Tibial nerve (tissue), 4 donors: ENCODE measurements at places on chromosomes 11 and 22. TPM values are rescaled to one million over a fixed set of nuclear protein-coding genes. Genes with fewer than 3 reads are reported as not detected.

RBFOX2 gene
- total RNA-seq, result 75.3 TPM

DNA sequence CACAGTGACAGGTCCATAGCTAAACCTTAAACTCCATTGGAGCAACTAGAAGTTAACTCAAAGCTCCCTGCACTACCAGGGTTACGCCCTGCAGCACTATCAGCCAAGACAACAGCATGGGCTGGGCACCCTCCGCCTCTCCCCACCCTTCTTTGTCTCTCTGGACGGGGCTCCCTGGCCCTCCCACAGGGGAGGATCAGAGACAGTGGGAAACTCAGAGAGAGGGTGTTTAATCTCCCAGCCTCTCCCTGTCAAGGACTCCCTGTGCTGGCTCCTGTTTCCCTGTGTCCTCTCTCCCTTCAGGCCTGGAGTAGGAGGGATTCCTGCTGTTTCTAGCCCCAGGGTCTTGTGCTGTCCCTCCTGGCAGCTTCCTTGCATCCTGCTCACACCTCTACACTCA is 56.9 kb upstream of the CSNK2A3 start:
- DNase-seq, result no peak

OR56A1 gene
- total RNA-seq, result not detected

NECTIN1 gene
- 6.0 TPM for total RNA-seq

DNA sequence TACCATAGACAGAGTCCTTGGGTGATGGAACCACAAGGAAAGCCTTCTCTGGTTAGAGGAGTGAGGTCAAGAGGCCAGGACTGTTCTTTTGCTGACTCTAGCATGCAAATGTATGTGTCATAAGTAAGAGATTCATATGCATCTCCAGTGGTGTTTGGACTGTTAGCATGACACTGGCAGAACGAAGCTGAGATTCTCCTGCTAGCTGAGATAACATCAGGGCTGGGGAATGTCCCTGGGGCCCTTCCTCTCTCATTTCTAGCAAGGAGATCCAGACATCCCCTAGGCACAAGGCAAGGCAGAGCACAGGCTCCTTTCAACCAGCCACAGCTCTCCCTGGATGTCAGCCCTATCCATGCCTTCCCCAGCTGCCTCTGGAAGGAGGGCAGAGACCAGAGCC is 711.3 kb downstream of the OPCML start:
- DNase-seq, result no peak

DNA sequence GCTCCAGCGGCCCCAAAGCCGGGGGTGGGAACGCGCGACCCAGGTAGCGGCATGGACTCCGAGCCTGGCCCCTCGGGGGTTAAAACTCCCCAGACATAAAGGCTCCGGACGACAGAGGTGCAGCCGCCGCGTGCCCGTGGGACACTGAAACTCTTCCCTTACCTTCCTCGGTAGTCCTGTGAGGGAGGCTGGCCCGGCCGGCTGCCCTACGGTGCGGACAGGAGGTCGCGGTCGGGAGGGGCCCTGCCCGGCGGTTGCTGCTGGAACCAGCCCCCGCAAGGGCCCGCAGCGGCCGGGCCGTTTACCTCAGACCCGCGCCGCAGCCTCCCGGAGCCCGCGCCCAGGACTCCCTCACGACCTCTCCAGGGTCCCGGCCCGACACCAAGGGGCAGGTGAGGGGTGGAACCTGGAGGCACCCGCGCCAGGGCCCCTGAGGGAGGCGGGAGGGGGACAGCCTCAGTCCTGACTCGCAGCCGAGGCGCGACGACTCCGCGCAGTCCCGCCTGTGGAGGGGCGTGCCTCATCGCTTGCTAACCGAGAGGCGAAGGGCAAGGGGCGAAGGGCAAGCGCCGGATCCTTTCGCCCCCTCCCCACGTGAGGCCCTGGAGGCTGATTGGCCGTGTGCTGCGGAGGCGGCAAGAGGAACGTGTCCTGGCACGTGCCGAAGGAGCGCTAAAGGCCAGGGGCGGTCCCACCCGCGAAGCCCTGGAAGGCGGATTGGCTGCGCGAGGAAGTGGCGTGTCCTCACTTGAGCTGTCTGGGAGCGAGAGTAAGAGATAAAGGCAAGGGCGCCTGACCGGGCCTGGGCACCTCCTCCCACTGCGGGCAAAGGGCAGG is at the start of gene UPB1:
Gene UPB1, plus strand, starts transcription at position 805 of the 837 bp plus-strand sequence. CDS start 72 bp downstream, outside the sequence.
- DNase-seq, result no peak

GRCh38 chr22:31044262-31044861 is 36.8 kb upstream of the SMTN start:
- peak; percentile 28 for DNase-seq

- DNase-seq, result no peak
These were observed 39.3 kb downstream of the KREMEN1 start for GRCh38 chr22:29112121-29112520.

DNA sequence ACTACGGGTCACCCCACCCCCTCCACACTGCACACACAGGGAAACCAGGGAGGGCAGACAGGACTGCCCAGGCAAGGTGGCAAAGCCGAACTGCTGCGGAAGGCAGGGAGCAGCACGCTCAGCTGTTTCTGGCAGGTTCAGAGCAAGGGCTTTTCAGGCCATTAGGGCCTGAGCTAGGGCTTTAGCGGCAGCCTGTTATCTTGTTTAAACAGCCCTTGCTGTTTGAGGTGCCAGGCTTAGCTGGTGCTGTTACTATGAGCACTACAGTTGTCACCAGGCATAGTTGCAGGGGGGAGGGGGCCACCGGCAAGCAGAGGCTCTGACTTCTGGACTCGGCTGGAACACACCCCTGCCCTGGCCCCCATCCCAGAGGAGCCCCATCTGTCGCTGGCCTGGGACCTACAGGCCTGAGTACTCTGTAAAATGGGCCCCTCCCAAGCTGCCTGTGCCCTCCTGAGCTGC is 34.9 kb downstream of the RSPH14 start:
- no peak for DNase-seq

GRCh38 chr11:20013346-20014066 is 146.8 kb downstream of the DBX1 start:
- no peak for DNase-seq

IRAG1 gene
- total RNA-seq, result 14.4 TPM

- DNase-seq, result no peak
These were observed 6.9 kb downstream of the SLC39A13 start for GRCh38 chr11:47415091-47415854.

GRCh38 chr22:25388866-25389540 is 169.6 kb downstream of the CRYBB2 start:
- no peak for DNase-seq

SYT9 gene
- 0.30 TPM for total RNA-seq

DNA sequence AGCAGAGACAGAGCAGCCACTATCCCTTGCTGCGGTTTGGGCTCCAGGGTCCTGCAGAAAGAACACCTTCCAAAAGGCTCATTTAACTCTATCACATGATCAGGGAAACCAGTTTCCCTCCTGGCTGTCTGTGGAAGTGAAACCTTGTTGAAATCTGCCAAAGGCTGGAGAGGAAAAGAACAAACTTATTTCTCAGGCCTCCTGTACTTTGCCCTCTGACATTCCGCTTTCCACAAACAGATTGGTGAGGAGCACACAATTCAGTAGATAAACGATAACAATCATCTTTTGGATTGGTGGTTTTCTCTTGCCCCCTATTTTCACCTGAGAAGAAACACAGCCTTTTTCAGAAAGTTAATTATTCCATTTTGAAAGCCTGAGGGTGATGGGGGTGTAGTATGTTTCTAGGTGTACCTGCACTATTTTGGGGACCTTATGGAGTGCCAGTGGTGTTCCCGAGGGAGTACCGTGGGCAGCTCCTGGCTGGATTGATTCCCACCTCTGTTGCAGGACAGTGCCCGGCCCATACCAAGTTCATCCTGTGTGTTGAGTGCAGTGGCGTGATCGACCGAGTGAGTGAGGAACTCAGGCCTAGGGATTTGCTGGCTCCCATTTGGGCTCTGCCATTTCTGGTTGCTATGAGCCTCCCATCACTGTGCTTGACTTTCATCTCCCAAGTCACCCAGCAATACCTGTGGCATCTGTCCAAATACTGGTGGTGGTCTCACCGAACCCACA is 102.0 kb downstream of the TBC1D22A start:
- DNase-seq, result no peak

- DNase-seq, result no peak
These were observed 26.5 kb upstream of the KRTAP5-7 start for GRCh38 chr11:71500601-71501021.

DNA sequence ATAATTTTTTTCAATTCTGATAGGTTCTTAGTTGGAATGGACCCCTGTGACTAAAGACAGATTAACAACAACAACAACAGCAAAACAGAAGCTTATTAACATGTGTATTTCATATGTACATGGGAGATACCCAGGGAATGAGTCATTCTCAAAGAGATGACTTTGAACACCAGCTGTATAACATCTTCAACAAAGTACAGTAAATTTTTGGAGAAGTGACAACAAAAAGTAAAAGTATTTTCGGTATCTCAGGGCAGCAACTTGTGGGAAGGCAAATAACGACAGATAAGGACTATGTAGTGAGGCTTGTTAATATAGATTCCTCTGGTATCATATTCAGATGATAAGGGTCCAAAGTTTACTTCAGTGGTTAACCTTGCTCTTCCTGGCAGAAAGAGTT is 573.4 kb upstream of the RAG2 start:
- no peak for DNase-seq

DNA sequence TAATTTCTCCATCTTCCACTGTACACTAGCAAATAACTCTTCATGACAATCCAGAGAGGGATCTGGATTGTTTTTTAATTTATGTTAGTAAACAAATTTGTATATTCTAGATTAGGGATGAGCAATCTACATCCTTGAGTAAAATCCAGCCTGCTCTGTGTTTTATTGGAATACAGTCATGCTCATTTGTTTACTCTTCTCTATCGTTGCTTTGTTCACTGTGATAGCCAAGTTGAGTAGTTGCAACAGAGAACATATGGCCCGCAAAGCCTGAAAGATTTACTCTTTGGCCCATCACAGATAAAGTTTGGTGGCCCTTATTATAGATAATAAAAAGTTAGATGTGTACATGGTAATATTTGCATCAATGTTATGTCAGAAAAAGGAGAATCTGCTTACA is 6.2 kb upstream of the BLID start:
- no peak for DNase-seq

GRCh38 chr11:115678942-115679341 is 174.7 kb upstream of the CADM1 start:
- no peak for DNase-seq

GRCh38 chr11:66933531-66933930 is 24.7 kb downstream of the PC start:
- no peak for DNase-seq

GRCh38 chr22:36577019-36577418 is 48.1 kb upstream of the EIF3D start:
- DNase-seq, result no peak

CNTF gene
- total RNA-seq, result 53.7 TPM

- DNase-seq, result no peak
These were observed 937.9 kb upstream of the CCDC90B start for GRCh38 chr11:84224042-84224441.

- no peak for DNase-seq
These were observed 163.2 kb upstream of the NARS2 start for GRCh38 chr11:78737891-78738290.

DNA sequence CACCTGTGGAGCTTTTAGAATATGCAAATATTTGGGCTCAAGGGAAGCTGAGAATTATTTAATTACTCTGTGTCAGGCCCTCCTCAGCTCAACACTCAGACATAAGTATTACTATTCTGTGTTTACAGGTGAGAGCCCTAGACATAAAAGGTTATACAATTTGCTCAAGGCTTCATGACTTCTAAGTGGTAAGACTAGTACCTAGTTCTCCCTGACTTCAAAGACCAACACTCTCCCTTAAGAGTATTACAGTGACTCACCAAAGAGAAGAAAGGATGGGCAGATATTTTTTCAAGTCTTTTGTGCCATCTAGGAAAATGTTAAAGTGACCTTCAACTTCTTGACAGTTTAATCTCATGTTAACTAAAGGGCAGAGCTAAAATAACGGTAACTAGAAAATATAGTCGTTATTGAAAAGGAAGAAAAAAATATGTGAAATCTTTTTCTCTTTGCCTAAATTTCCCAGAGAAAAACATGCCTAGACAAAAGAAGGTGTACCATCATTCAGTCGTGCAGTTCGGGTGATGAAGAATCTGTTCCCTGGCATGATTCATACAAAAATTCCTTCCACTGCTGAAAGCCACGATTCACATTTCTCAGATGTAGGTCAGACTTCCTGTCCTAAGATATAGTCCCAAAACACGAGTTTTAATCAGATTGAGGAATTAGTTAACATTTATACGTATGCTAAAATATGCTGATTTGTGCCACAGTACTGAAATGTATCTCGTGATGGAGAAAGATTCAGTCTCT is 849.1 kb upstream of the API5 start:
- DNase-seq, result no peak

PIWIL4 gene
- 8.0 TPM for total RNA-seq

GRCh38 chr22:30628491-30628890 is 7.1 kb upstream of the SLC35E4 start:
- DNase-seq, result no peak

- DNase-seq, result no peak
These were observed 204.9 kb downstream of the CEP164 start for GRCh38 chr11:117532568-117532967.

DNA sequence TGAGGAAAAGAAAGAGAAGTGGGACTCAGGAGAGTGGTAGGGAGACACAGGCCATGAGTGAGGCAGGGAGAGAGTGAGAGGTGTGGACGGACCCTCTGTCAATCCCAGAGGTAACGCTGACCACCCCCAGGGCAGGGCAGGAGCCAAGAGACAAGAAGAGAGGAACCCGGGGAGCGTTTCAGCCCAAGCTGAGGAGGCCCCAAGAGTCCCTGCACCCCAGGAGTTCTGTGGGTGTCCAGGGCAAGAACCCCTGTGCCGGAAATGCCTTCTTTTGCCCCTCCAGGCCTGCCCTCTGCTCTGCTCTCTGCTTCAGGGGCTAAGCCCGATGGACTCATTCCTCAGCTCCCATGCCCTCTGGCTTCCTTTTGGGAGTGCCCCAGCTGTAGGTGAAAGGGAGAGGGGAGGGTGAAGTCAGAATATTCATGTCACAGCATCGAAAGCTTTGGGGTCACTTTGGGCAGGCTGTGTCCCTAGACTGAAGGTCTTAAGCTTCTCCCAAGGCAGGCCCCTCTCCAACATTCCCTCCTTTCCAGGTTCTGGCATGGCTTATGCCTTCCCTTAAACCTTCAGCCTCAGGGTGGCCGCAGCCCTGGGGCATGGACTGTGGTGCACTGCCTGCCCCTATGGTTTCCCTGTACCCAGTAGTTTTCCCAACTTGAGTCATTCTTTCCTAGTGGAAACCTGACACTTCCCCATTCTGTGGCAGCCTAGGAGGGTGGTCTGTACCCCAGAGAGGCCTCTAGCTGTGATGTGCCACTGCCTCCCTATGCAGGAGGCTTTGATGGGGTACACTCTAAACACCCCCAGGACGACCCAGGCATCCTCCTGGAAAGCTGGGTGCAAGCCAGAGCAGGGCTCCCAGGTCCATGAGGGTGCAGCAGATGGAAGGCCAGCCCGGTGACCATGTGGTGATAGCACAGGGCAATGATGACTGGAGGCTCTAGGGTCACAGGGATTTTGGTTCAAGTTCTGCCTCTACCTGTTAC is 27.1 kb downstream of the MYEOV start:
- DNase-seq, result no peak

- peak; percentile 3 for DNase-seq
These were observed 57.9 kb downstream of the CD82 start for GRCh38 chr11:44623341-44623730.

GRAP2 gene
- total RNA-seq, result 4.3 TPM
